ENCODE measurements at places on chromosomes 7 and 10. TPM values are rescaled to one million over a fixed set of nuclear protein-coding genes. Genes with fewer than 3 reads are reported as not detected.

The TMEM236 gene
- 0.37 TPM for total RNA-seq

The EXOC4 gene
- total RNA-seq, result 38.2 TPM

The ENTPD1 gene
- total RNA-seq, result 9.4 TPM

The ARL5B gene
- 7.2 TPM for total RNA-seq

The BEND7 gene
- total RNA-seq, result 12.3 TPM

All from heart right ventricle (tissue), 16 donors.